ENCODE measurements at places on chromosomes 5 and 9.

GRCh38 chr9:87703636-87704276, 22.2 kb upstream of the CTSL start:
- no peak for DNase-seq

DNA sequence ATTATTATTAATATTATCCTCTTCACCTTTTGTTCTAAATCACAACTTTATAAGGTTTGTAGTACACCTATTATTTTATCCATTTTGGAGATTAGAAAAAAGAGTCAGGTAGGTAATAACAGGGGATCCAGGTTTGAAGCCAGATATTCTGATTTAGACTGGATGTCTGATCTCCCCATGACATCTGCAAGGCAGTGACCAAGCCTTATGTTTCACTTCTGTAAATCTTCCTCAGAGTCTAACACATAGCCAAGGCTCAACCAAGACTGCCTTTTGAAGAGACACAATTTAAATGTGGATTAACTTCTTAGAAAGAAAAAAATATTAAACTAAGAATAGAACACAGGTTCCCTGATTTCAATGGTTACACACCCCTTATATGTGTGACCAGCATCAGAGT, 44.2 kb downstream of the CETN3 start:
- DNase-seq: no peak

DNA sequence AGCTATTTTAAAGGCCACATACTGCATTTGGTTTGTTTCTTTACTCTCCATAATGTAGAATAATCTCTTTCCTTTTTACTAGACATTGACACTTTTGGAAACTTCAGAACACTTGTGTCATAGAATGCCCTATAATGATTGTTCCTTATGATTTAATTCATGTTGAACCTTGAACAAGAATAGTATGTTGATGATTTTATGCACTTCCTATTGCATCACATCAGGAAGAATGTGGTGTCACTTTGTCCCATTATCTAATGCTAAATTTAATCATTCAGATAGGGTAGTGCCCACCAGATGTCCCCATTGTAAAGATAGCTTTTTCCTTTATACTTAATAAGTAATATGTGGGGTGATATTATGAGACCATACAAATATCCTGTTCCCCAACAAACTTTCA, 19.4 kb upstream of the DEPDC1B start:
- no peak for DNase-seq

- DNase-seq: no peak
These were observed 74.3 kb upstream of the SSBP2 start for GRCh38 chr5:81825237-81825636.

GRCh38 chr5:170630711-170631141, 126.9 kb downstream of the KCNIP1 start:
- DNase-seq: no peak

DNA sequence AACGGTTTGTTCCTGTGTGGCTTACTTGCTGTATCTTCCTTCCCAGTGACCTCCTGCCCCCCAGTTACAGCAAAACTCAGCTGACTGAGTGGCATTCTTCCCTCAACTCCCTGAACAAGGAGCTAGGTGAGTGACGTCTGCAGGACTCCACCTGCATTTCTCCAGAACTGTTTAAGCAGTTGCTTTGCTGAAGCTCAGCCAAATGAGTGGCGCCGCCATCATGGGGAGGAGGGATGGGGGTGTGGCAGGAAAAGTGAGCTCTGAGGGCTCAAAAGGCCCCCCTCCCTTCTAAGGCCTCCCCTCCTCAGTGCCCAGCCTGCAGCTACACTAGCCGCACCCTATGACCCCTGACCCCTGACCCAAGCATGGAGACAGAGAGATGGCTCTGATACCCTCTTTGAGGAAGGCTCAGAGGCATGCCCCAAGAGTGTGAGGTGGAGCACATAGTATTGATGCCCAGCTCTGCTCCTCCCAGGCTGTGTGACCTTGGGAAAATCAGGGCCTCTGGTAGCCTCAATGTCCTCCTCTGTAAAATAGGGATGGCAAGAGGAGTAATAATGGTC, 12.7 kb downstream of the CCDC180 start:
- no peak for DNase-seq

GRCh38 chr9:72839085-72839484, 113.8 kb downstream of the ALDH1A1 start:
- DNase-seq: no peak

DNA sequence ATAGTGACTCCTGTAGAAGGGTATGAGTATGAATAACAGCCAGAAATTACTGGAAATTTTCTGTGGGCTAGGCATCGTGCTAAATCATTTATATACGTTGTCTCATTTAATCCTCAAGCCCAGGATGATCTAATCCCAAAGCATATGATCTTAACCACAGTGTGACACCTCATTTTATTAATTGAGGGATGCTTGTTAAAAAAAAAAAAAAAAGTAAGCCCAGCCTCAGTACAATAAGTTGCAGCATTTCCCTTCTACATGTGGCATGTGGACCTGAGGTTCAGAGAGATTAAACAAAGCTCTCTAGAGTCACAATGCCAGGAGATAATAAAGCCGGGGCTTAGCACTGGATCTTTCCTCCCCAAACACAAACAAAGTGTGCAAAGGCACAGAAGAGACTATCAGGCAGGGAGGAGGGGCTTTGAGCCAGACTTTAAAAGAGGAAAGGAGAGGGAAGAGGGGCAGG, 49.5 kb downstream of the KLF4 start:
- no peak for DNase-seq

GRCh38 chr9:120868339-120868675, 8.7 kb downstream of the PHF19 start:
- no peak for DNase-seq

GRCh38 chr5:999032-999501, 9.5 kb upstream of the NKD2 start:
- DNase-seq: no peak

- no peak for DNase-seq
These were observed 95.3 kb upstream of the IER5L start for GRCh38 chr9:129273136-129273895.

DNA sequence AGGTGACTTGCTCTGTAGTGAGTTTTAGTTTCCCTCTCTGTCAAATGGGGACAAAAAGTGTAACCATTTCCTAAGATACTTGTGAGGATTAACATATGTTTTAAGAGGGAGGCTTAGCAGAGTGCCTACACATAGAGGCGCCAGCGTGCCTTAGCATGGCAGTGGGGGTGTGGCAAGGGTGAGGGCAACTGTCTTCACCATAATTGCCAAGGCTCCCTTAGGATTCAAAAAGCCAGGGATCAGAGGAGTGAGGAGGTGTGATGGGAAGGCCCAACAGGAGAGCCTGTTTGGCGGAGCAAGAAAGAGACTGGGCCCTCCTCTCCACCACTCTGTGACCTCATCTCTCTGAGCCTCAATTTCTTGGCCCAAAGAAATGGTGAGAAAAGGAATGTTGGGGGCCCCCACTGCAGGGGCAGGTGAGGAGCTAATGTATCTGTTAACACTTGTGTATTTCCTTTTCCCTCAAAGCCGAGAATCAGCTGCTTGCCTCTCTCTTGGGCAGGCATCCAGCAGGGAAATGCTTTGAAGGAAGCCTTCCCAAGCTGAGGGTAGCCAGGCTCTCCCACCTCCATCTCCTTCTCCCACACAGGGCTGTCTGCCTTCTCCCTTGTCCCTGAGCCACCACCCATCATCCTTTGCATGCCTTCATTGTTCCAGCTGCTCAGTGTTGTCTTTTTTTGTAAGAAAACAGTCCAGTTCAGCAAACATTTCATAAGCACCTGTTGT, 76.0 kb downstream of the DAB2IP start:
- no peak for DNase-seq

DNA sequence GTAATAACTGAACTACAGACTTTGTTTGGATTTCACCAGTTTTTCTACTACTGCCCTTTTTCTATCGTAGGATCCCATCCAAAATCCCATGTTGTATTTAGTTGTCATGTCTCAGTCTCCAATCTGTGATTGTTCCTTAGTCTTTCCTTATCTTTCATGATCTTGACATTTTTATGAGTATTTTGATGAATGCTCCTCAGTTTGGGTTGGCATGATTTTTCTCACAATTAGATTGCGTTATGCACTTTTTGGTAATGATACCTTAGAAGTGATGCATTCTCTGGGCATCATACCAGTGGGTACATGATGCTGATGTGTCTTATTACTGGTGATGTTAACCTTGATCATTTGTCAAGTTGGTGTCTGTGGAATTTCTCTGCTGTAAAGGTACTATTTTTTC, 5.7 kb downstream of the SLC22A4 start:
- DNase-seq: no peak

DNA sequence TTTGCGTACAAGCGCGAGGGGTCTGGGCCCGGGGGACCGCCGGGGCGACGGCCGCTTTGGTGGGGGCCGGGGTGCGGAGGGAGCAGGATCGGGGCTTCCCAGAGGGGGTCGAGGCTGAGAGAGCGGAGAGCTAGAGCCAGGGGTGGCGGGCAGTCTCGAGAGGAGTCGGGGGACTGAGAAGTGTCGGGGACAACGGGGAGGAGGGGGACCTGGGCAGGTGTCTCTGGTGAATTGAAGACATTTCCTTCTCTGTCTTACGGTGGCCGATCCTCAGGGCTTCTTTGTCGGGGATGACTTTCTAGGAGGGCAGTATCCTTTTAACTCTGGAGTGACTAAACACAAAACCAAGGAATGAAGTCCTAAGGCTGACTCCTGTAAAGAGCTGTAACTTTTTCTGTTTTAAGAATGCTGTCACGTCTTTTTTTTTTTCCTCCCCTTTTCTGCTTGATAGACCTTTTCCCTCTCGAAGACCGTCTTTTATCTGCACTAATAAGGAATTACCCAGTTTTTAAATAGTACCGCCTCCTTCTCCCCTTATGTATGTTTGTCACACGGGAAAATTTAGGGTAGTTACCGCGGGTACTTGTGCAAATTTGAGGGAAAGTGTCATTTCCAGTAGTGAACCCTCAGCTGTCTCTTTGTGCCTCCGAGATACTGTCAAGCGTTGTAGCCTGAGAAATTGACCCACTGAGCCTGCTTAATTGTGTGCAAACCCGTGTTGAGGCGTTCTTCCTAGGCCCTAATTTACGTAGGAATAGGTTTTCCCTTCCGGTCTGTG, 822 bp downstream of the DENND4C start:
- DNase-seq: no peak

DNA sequence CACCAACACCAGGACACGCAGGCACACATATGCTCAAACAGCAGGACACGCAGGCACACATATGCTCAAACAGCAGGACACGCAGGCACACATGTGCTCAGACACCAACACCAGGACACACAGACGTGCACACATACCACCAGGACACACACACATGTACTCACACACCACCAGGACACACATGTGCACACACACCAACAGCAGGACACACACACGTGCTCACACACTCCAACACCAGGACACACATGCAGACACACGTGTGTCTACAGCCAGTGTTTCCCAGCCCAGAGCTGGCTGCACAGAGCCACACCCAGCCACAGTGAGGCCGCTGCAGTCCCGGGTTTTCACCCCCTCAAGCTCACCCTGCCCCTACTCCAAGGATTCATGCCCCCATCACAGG, 25.0 kb upstream of the SLC12A7 start:
- DNase-seq: no peak

Data from GM12878 (cell line).